ENCODE measurements at places on chromosomes 12 and 14.

DNA sequence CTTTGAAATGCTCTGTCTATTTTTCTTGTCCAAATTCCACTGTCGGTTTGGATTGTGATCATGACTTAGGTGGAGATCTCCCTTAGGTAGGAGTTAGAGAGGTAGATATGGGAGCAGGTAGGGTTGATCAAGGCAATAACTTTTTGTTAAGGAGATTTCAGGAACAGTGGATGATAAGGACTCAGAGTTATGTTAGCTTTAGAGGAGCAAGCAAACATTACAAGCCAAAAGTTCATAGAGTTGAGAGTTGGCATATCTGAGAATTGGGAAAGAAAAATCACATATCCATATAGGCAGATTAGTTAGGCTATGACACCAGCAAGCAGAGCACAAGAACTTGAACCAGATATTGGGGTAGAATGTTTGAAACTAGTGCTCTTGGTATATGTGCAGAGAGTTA, 43.1 kb upstream of the C12orf75 start:
- DNase-seq: no peak

DNA sequence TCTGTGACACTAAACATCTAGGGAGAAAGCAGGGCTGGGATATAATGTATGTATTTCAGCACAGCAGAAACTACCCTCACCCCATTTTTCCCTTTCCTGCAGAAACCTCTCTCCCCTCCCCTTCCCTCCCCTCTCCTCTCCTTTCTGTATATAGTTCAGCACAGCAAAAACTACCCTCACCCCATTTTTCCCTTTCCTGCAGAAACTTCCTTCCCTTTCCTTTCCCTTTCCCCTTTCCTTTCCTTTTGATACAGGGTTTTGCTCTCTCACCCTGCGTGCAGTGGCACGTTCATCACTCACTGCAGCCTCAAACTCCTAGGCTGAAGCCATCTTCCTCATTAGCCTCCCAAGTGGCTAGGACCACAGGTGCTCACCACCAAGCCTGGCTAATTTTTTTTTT, 2.1 kb downstream of the PMEL start:
- DNase-seq: no peak

- no peak for DNase-seq
Observed at GRCh38 chr12:117235261-117235660, 45.0 kb upstream of the FBXO21 start.

DNA sequence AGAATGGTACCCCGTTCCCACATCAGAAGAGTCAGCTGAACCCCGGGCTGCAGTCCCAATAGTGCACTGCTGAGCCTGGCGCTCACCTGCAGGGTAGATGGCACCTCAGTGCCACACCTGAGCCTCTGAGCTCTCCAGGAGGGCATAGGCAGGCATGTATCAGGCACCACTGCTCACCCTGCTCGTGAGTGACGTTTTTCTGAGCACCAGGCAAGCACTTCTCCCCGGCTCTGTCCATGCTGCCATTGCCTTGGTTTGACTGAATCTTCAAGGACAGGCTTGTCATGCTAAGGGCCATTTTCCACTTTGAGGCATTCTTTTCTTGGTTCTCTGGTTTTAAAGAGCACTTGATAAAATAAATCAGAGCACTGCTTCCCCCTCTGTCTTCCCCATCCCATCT, 161.6 kb upstream of the PRMT8 start:
- no peak for DNase-seq

- DNase-seq: no peak
Observed at GRCh38 chr12:49647827-49648711, 24.7 kb downstream of the PRPF40B start.

GRCh38 chr14:105204931-105205672, 24.0 kb upstream of the NUDT14 start:
- no peak for DNase-seq

DNA sequence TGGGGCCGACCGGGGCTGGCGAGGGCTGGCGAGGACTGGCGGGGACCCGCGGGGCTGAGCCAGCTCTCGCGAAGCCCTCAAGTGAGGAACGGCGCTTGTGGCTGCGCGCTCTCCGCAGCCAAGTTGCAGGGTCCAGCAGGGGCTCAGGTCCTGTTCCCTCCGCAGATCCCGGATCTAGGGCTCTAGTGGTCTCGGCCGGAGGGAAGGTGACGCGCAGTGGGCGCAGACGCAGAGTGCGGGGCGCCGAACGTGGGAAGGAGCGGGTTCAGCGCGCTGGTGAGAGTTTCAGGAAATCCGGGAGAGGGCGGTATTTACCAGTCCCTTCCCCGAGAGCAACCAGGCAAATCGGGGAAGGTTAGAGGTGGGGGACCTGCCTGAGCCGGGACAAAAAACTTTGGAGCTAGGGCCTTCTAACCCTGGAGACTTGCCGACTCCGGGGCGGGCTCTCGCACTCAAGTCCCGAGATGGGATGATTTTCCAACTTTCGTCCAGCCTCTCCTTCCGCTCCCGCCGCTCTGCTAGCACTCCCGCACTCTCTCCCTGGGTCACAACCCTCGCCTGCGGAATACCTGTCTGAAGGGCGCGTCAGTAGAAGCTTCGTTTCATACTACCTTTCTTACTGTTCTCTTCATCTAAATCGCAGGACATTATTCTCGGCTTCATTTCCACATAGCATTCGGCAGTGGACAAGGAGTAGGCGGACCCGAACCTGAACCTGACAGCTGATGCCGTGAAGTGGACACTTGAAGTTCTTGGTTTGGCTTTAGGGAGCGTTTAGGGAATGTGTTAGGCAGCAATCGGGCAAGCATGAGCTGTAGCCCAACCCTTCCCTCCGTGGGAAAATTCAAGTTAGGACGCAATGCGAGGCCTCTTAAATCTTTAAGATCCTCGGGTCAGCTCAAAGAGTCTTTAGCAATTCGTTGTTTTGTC, 13.6 kb upstream of the PAX9 start:
- no peak for DNase-seq

- no peak for DNase-seq
Observed at GRCh38 chr14:57403521-57403864, 13.1 kb downstream of the NAA30 start.

DNA sequence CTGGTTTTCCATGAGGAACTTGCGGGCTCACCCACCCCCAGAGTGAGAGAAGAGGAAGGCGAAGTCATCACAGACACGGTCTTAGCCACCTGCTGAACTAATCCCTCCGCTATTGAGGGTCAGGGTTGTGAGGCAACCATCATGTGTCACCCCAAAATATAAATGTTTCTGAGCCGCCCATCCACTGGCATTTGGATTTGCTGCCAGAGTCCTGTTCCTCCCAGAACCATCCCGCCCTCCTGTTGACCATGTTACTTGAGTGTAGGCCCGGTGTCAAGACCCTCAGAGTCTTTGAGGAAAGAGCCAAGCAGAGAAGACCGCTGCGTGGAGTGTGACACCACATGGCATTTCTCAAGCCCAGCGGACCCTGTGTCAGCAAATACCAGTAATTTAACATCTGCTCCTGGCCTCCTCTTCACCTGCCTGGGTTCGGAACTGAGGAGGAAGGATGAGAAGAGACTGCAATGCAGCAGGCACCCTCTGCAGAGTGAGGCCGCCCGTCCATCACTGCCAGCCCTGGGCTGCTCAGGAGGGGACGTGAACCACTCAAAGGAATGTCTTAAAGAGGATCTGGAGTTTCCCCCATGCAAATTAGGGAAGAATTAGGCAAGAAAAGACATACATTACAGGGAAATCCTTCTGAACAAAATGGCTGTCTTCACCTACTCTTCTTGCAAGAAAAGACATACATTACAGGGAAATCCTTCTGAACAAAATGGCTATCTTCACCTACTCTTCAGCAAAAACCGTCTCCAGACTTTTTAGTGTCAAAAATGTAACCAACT, 100.4 kb downstream of the FBXL14 start:
- DNase-seq: no peak

GRCh38 chr12:105575235-105575634, 244.7 kb downstream of the C12orf75 start:
- no peak for DNase-seq

GRCh38 chr14:90521084-90521929, 124.5 kb downstream of the CALM1 start:
- DNase-seq: no peak

GRCh38 chr12:66131067-66131688, 628 bp upstream of the LLPH start:
- DNase-seq: no peak

- no peak for DNase-seq
Observed at GRCh38 chr12:92619730-92620684, 82.8 kb upstream of the PLEKHG7 start.

- no peak for DNase-seq
Observed at GRCh38 chr12:25979563-25979962, 21.1 kb downstream of the RASSF8 start.

DNA sequence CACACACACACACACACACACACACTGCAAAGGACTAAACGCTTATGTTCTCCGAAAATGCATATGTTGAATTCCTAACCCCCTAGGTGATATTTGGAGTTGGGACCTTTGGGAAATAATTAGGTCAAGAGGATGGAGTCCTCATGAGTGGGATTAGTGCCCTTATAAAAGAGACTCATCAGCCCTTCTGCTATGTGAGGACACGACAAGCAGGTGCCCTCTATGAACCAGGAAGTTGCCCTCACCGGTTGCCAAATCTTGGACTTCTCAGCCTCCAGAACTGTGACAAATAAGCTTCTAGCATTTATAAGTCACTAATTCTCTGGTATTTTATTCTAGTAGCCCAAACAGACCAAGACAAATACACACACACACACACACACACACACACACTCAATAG, 20.7 kb upstream of the TCP11L2 start:
- DNase-seq: peak; percentile 30

GRCh38 chr12:6833189-6833890, 5.1 kb downstream of the P3H3 start:
- DNase-seq: no peak

DNA sequence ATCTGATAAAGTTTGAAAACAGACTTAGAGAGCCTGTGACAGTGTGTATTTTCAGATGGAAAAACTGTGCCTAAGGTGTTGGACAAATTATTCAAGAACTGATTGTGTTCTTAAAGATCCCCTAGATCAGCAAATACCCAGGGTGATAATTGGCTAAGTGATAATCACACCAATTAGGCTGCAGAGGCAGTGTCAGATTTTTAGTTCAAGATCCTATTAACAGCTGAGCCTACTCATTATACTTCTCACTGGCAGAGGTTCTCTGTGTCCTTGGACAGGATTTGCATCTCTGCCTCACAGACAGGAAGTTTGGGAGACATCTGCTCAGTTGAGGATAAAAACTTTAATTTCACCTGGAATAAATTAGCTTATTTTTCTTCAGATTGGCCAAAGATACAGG, 4.3 kb upstream of the FGD4 start:
- DNase-seq: no peak

GRCh38 chr12:80472911-80473500, 29.0 kb downstream of the PTPRQ start:
- DNase-seq: no peak

DNA sequence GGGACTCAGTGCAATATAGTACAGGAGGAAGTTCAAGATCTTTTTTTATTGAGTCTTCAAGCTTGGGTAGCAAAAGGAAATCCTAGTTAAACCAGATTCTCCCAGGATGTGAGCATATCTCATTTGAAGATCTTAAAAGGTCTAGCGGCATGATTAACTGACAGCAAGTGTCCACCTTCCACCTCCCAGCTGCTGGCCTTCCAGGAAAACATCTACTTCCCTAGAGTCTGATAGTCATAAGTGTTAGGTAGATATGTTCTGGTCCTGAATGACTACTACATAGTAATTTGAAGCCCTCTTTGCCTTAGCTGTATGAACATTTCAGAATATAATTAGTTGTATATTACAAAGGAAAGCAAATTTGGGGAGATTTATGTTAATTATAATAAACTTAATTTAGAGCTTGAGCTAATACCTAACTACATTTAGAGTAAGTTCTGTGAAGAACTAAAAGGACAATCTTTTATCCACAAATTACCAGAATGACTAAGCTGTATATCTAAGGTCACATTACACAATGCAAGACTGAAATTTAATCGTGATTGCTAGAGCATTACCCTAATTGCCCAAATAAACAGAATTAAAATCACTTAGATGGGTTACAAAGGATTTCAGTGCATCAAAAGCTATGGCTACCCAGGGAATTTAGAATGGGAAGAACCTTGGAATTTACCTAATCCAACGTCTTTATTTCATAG, 9.9 kb downstream of the LGR5 start:
- DNase-seq: no peak

DNA sequence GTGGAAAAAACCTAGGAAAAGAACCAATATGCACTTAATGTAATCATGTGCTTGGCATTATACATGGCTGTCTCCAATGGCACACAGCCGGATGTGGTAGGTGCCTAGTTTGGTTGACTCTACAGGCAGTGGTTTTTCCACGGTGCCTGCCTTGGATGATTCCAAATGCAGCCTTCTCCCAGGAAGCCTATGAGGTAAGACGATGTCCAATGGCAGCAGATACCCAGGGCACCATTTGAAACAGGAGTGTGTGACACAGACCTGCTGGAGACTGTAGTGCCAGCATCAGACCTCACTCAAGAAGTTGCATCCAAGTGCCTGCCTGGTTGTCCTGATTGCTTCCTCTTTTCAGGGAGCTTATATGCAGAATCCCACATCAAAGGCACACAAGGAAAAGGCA, 88.0 kb upstream of the VASH1 start:
- DNase-seq: no peak
